ENCODE measurements at places on chromosomes 12 and 14. TPM values are rescaled to one million over a fixed set of nuclear protein-coding genes. Genes with fewer than 3 reads are reported as not detected.

DNA sequence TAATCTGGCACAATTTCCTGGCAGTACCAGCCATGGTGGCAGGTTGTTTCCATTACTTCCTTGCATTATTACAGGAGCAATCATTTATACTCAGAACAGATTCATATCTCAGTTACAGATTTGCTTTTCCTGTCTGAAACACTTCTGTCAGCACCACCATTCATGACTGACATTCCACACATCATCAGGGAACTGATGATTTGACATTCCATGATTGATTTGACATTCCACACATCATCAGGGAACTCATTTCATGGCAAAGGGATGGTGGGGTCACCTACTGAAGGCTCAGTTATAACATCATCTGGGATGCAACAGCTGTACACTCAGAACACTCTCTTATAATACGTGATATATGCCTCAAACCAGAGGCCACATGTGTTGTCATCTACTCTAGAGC, 30.9 kb upstream of the RERGL start:
- H3K27me3 ChIP-seq, result no peaks in the 10 kb centered on the region
- no peak overlapping the region for H3K27ac ChIP-seq
- no peak overlapping the region for H3K4me3 ChIP-seq

DNA sequence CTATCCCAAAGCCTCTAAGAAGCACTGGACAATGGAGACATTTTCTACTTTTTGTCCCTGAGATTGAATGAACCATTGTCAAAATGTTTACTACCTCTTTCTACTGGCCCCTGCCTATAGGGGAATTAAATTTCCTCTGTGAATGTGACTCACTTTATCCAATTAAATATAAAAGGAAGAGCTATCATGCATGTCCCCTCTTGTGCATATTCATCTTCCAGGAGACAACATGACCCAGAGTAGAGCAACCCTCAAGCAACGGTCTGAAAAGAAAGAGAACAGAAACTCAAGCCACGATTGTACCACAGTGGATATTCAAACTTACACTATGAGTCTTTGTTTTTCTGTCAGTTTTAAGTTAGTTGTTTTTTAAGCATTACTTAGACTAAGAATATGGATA, 938.4 kb upstream of the ATXN7L3B start:
- H3K36me3 ChIP-seq, result no peaks in the 10 kb centered on the region

DNA sequence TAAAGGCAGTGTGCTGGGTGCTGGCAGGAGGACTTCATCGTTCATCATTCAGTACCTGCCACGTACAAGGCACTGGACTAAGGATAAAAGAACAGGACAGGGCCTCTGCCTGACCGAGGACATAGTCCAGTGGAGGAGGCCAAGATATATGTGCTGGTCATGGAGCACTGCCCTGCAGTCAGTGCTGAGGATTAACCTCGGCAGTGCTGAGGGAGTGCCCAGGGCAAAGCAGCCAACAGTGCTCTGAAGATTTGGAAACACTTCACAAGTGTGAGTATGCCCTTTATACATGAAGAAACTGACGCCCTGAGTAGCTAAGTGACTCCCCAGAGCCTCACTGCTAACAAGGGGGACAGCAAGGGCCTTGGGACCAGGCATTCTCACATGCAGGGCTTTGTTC, 71.4 kb upstream of the RFX4 start:
- H3K4me3 ChIP-seq, result no peak overlapping the region
- no peak for DNase-seq
- H3K4me1 ChIP-seq, result no peaks in the 10 kb centered on the region
- no peak overlapping the region for H3K27ac ChIP-seq
- peaks cover 10% of the 10 kb centered on the region for H3K36me3 ChIP-seq
- no peaks in the 10 kb centered on the region for H3K27me3 ChIP-seq

DNA sequence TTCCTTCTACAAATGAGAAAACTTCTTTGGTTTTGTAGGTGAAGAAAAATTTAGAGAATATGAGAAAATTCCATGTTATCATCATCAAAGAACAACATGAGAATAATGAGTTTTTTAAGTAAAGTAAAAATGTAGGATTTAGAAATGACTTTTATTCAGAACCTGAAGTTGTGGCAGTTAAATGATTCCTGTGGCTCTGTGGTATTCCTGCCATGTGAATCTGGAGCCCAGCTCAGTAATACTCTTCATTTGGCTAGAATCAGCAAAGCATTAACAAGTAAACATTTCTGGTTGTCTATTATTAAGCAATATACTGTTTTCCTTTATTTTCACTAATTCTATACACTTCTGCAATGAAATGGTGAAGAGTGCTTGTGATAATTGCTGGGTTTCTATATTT, 95.6 kb upstream of the E2F7 start:
- H3K27ac ChIP-seq, result no peak overlapping the region
- no peak overlapping the region for H3K4me3 ChIP-seq
- no peak for DNase-seq
- no peaks in the 10 kb centered on the region for H3K36me3 ChIP-seq
- H3K4me1 ChIP-seq, result no peaks in the 10 kb centered on the region

- DNase-seq, result no peak
- H3K27ac ChIP-seq, result no peak overlapping the region
- H3K27me3 ChIP-seq, result no peaks in the 10 kb centered on the region
- no peaks in the 10 kb centered on the region for H3K36me3 ChIP-seq
- H3K4me1 ChIP-seq, result peaks cover 9% of the 10 kb centered on the region
- no peak overlapping the region for H3K4me3 ChIP-seq
These were observed 181.9 kb upstream of the ARHGAP5 start for GRCh38 chr14:31895206-31895605.

Gene SDSL
- 6.5 TPM for polyA plus RNA-seq

Gene CTSG
- polyA plus RNA-seq, result 0.40 TPM

Gene B4GALNT1
- polyA plus RNA-seq, result not detected
